ENCODE measurements at places on chromosomes 2 and 18. TPM values are rescaled to one million over a fixed set of nuclear protein-coding genes. Genes with fewer than 3 reads are reported as not detected.

STPG4 gene
- not detected for total RNA-seq

EML6 gene
- total RNA-seq: 1.8 TPM

GALNT5 gene
- total RNA-seq: 3.2 TPM

TXNL1 gene
- total RNA-seq: 72.1 TPM

HOXD4 gene
- total RNA-seq: 0.55 TPM

CXCR1 gene
- total RNA-seq: not detected

CNTNAP5 gene
- not detected for total RNA-seq

PDCD1 gene
- not detected for total RNA-seq

STRADB gene
- total RNA-seq: 22.8 TPM

IRS1 gene
- total RNA-seq: 17.6 TPM

SYT4 gene
- not detected for total RNA-seq

DCTN1 gene
- total RNA-seq: 159 TPM

SKOR2 gene
- total RNA-seq: not detected

ORMDL1 gene
- total RNA-seq: 45.6 TPM

CFAP65 gene
- 0.15 TPM for total RNA-seq

REG3G gene
- not detected for total RNA-seq

AFF3 gene
- 0.06 TPM for total RNA-seq

SCN2A gene
- not detected for total RNA-seq

KIF5C gene
- total RNA-seq: 0.42 TPM

SLC40A1 gene
- 3.8 TPM for total RNA-seq

IL36G gene
- not detected for total RNA-seq

PXDN gene
- total RNA-seq: 13.8 TPM

CRYBA2 gene
- not detected for total RNA-seq

GAREM2 gene
- total RNA-seq: 6.3 TPM

LRRC30 gene
- total RNA-seq: not detected

NTSR2 gene
- total RNA-seq: not detected

GULP1 gene
- 52.8 TPM for total RNA-seq

ZNF396 gene
- 0.66 TPM for total RNA-seq

APCDD1 gene
- not detected for total RNA-seq

FRZB gene
- 0.07 TPM for total RNA-seq

POTEI gene
- total RNA-seq: not detected

RAD51AP2 gene
- total RNA-seq: not detected

UGT1A4 gene
- not detected for total RNA-seq

RTKN gene
- total RNA-seq: 20.5 TPM

ABCA12 gene
- total RNA-seq: 0.19 TPM

NGEF gene
- total RNA-seq: 16.8 TPM

SRBD1 gene
- total RNA-seq: 10.0 TPM

LIMS4 gene
- 0.59 TPM for total RNA-seq

HOXD13 gene
- total RNA-seq: 0.24 TPM

ERLEC1 gene
- 60.2 TPM for total RNA-seq

SERPINB12 gene
- not detected for total RNA-seq

POTEF gene
- total RNA-seq: not detected

Data from A549 treated with DMSO at 1 μM for 4 hours (cell line).